Stromal cell of bone marrow (primary cell): ENCODE measurements at places on chromosomes 5 and 9.

DNA sequence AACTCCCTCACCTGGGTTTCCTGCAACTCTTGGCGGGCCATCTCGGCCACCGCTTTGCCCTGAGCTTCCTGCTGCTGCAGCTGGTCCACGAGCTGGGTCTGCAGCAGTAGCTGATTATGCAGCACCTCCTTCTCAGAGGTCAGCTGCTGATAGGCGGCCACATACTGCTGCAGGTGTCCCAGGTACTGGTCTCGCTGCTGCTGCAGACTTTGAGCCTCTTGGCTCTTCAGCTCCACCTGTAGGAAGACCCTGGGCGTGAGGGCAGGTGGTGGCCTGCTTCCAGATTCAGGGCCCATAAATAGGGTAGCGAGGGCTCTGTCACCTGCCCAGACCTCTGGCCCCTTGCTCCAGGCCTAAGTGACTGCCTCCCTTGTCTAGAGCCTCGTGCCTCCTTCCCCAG, 16.7 kb downstream of the GOLGA2 start:
- DNase-seq: no peak

DNA sequence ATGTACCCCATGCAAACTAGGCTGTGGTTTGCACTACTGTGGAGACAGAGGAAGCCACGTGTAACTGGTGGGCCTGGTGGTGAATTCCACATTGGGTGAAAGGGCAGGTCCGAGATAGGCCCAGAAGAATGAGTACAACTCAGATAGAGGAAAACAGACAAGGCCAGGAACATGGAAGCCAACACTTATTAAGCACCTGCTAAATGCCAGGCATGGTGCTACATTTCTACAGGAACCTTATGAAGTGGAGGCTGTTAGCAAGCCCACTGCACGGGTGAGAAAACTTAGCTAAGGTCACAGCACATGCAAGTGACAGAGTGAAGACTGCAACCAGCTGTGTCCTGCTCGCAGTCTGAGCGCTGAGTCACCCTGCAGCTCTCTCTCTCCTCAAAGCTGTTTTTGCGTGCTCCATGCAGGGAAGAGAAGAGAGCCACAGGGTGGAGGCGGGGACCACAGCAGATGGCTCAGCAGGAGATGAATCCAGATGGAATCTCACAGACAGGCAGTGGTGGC, 65.5 kb upstream of the SPTLC1 start:
- DNase-seq: peak; percentile 47

GRCh38 chr9:118236625-118237024, 532.4 kb downstream of the TLR4 start:
- DNase-seq: no peak

DNA sequence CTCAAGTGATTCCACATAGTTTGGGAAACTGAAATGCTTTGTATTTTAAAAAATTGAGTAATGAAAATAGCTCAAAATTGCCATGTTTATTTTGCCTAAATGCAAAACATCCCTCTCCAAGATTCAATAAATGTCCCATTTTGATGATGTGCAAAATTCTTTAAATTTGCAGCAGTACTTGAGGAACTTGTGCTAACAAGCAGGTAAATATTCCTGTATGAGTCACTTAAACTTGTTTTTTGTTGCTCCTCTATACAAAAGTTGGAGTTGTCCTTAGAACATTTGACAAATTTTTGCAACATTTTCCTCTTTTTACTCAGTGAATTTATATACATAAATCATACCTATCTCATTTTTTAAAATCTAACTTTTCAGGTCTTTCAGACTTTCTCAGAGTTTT, 280.2 kb downstream of the CDH12 start:
- DNase-seq: no peak

DNA sequence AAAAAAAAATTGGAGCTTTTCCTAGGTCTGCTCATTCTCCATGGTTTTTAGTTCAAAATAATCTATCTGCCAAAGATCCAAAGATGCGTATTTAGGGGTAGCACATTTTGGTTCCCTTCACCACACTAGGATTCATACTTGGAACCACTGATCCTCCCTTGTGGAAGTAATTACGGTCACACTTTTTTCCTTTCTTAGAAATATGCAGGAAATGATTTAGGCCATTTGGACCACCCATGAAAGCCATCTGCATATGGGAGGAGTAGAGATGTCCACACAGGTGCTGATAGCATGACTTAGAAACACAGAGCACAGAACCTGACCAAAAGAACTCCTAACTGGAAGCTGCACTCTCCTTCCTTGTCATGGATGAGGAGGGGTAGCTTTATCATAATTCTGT, 105.9 kb upstream of the RAI14 start:
- DNase-seq: no peak

DNA sequence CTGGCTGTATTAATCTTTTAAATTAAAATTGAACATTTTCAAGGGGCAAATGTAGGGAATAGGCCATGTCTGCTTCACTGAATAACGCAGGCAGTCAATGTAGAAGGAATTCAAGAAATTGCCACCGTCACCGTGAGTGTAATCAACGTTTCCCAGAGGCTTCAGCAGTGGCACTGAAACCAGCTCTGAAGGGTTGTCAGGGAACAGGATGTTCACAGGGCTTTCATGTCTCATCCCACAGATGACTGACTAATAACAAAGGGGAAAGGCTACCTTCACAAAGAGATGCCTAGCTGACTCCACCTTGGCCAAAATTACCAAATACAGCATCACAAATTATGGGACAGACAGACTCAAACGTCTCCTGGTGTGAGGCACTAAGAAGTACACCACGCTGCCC, 70.4 kb upstream of the SIMC1 start:
- no peak for DNase-seq

GRCh38 chr5:127969002-127969401, 114.6 kb upstream of the SLC12A2 start:
- no peak for DNase-seq

DNA sequence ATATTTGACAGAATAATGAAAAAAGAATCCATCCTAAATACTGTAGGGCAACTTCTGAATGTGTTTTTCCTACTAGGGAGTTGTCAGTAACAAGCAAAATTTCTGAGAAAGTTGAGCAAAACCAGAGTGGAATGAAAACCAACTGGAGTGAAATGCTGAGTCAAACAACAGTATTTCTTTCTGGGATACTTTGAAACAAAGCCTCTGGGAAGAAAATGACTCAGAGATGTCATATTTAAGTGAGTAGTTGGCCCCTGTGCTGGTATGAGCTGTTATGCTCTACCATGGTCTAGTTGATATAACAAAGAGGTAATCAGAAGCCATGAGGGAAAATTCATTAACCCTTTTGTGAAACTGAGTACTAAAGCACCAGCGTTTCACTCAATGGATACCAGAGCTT, 372.1 kb upstream of the C9orf72 start:
- peak; percentile 57 for DNase-seq

DNA sequence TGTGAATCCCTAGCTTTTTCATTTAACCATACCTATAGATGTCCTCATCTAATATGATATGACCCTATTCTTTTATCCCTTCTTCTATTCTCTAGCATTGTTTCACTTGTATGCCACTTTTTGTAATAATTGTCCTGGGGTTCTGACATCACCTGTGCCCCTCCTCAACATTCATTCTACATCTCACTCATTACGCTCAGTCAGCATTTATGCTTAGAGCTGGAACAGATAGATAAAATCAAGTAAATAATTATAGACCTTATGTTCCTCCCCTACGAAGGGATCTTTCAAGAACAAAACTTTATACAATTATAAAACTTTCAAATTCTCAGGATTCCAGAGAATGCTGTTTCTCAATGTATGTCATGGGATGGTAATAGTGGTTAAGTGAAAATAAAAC, 18.0 kb downstream of the GABRA6 start:
- no peak for DNase-seq

DNA sequence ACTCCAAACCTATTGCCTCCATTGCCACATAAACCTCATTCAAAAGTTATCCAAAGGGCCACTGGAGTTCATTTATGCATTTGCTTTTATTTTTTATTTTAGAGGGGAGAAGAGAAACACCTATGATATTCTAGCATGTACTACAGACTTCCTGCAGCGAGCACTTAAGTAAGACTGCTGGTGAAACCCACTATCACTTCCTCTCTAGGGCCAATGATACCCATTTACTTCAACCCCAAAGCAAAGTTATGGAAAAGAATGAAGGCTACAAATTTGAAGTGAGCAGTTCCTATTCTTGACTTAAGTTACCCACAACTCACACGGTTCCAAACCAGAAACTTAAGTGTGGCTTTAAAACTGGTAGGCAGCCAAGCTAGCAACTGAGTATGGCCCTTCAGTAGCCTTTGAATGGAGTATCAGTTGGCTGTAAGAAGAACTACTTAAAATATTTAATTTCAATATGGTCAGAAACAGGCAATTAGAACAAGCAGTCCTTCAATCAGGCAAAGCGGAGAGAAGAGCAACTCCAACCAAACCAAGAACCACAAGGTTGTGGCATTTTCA, 94.1 kb downstream of the GPR21 start:
- no peak for DNase-seq
